ENCODE measurements at places on chromosomes 6 and 20.

- no peak for DNase-seq
Observed at GRCh38 chr6:98203170-98203806, 631.1 kb upstream of the POU3F2 start.

- no peak for DNase-seq
Observed at GRCh38 chr6:131982740-131983259, 31.6 kb upstream of the CCN2 start.

- DNase-seq = no peak
Observed at GRCh38 chr6:13838616-13839015, 24.3 kb upstream of the MCUR1 start.

GRCh38 chr20:41391587-41392001, 25.0 kb upstream of the EMILIN3 start:
- DNase-seq = no peak

GRCh38 chr6:157982102-157982562, 469 bp downstream of the SYNJ2 start:
- DNase-seq = no peak

- no peak for DNase-seq
Observed at GRCh38 chr6:15586503-15586902, 76.3 kb downstream of the DTNBP1 start.

DNA sequence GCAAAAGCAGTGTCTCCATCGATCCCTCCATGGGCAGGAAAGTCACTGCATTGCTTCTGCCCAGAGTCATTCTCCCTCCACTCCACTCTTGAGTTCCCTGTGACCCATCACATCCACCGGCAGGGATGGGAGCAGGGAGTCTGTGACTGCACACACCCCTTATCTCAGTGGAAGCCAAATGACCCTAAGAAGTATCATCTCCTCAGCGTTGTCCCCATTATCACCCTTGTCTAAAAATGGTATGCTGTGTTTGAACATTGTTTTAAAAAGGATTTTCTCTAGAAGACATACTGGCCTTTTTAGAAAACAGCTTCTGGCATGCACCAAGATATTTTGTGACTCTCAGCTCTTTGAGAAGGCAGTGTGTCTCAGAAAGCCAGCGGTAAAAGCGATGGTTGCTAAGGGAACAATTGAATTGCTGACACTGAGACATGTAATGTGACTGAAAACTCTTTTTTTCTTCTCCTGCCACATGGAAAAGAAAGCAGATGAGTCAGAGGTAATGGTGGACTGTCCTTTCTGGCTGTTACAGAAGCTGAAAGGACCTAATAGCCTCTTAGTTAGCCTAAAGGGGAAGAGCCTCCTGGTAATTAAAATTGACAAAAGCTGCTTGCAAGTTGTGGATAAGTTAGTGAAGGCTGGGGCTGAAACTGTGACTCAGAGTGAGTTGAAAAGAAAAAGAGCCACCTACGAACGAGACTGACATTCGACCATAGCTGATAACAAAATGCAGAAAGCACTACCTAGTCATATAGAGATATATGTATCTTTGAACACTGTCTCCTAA, 120.5 kb downstream of the MAP3K7 start:
- no peak for DNase-seq

DNA sequence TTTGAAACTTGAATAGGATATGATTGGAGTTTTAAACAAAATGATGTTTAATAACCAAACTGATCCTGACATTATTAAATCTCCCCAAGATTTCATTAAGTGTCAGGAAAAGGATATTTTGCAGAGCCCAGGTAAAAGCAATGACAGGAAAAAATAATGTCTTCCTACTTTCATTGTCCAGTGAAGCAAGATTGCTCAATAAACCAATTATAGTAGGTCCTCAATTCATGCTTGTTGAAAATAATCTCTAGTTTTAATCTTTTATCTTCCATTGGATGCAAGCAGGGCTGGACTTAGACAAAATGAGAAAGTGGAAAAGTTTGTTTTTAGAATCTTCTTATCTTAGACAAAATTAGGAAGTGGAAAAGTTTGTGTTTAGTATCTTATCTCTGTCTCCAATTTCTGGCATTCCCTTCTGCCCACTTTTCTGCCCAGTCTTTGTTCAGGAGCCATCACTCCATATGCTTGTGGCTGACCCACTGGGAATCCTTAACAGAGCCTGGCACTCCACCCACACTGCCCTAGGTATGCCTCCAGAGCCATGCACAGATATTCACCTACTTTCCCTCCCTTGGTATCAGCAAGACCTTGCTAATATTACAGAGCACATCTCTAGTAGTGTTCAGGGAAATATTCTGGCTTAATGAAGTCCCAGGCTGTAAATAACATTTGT, 57.0 kb upstream of the CARMIL1 start:
- no peak for DNase-seq

DNA sequence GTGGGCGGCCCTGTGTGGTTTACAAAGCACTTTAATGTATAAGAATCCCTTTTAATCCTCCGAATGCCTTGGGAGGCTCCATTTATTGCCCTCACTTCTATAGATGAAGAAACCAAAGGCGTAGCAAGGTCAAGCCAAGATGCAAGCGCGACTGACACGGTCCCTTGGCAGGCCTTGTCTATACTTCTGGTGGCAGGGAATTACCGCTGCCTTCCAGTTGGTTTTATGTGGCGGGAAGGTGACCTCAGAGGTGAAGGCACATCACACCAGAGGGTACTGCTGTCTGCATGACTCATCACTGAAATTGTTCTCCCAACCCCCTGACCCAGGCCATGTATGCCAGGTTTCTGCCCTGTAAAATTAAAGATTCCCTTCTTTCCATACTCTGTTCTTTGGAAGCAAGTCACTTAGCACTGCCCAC, 36.1 kb upstream of the NAA20 start:
- no peak for DNase-seq

DNA sequence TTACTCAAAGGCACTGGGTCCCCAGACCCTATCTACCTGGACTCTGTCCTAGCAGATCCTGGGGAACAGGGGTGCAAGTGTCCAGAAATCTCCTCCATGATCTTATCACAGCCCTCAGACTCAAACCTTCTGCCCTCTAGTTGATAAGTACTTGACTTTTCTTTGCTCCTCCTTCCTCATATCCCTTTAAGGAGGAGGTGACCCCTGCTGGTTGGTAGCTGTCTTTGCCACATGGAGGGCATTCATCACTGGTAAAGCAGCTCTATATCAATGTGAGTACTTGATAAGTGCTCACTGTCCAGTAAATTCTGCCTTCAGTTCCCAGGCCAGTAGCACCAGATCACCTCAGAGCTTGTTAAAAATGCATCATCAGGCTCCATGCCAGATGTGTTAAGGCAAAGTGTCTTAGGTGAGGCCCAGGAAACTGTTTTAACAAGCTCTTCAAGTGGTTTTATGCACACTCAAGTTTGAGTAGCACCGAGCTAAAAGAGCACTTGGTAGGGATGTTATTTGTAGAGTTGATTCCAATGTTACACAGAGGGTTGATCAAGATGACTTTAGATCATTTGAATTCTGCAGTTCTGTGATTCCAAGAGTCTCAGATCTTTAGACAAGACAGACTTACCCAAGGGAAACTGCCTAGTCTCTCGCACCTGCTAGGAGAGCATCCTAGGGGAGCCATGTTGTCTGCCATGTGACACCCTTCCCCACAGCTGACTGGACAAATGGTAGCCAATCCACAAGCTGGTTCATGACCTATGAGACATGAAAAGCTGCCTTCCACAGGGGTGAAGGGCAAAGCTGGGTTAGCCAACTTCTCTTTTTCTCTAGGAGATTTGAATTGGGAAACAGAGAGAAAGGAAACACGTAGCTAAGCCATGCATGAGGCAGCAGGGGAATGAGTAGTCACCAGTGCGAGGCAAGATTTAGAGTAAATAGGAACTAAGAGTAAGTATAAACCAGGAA, 18.6 kb downstream of the TREML2 start:
- DNase-seq = no peak

DNA sequence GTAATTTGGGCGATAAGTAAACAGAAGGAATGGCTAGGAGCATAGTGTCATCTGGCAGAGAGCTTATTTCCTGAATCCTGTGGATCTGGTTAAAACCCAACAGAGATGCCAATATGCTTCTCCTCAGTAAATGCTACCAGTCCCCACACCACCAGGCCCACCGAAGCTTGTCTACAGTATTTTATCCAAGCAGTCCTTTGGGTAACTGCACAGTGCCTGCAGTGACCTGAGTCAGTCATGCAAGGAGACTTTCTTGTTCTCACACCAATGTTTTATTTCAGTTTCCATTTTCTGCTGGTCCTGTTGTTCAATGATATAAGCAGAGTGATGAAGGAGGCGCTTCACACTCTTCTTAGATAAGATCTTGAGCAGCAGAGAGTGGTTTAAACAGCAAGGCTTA, 326.3 kb downstream of the RIMS1 start:
- DNase-seq = no peak

DNA sequence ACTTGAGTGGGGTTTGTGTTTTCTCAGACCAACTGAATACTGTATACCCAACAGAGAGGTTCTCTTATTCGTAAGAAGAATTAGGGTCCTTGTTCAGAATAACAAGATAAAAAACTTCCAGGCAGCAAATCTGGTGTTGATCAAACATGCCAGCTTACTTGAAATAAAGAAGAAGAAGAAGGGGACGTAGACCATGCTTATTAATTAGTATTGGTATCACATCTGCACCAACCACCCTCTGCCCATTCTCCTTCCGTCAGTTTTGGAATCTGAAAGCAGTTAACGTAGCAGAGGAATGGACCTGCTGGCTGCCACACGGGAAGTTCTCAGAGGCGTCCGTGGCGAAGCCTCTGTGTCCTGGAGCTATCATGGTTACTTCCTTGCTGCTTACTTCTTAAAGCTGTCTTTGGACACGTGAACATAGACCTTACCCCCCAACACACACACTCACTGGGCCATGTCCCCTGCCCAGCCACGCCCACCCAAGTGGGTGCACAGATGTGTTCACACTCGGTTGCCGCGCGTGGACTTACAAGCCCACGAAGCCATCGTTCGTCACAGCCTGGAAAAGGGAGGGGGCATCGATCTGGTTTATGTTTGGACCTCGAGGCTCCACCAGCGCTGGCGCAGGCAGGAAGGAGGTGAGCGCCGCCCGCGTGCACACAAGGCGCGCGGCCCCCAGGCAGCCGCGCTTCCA, 4.1 kb upstream of the DLL1 start:
- DNase-seq = no peak

DNA sequence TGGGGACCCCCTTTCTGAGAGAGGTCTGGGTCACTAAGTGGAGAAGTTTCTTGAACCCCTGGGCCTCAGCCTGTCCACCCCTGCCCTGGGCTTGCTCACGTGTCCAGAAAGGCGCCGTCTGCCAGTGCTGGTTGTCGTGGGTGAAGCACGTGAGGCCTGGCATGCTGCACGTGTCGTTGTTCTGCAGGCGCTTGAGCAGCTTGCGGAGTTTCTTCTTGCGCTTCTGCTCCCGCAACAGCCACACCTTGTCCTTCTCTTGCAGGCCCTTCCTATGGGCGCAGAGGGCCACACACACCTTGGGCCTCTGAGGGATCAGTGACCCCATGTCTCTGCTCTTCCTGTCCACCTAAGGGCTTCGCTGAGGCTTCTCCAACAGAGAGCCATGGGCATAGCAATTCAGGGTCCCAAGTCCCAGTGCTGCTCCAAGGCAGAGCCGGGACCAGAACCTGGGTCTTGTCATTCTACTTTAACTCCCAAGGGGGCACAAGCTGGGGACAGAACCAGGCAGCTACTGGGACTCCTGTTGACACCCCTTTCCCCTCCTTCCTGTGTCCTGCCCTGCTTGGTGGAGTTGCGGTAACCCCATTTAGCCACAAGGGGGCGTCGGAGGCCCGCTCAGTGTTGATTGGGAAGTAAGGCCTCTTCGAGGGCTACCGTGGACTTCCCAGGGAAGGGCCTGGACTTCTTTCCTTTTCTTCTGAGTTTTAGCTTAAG, 121.8 kb downstream of the SULF2 start:
- DNase-seq = peak; percentile 91

- no peak for DNase-seq
Observed at GRCh38 chr6:37704923-37705238, 7.2 kb upstream of the MDGA1 start.

DNA sequence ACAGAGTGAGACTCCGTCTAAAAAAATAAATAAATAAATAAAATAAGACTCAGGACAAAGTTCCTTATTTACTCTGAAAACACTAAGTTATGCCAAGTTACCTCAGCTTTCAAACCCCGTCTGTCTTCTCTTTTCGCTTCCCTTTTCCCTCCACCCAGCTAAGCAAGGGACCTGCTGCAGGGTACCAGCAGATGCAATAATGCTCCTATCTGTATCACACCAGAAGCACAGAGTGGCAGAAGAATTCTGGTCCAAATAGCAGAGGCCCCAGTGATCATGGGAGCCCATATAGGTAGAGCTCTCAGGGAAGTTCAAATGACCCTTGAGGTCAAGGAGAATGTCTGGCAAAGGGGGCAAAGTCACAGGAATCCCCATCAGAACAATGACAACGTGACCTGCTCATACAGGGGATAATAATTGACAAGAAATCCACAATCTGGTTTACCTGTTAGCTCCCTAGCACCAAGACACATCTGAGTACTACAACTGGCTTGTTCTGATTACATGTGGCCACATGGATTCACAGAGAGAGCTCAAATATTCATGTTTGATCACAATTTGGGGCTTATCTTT, 8.7 kb downstream of the GCM1 start:
- no peak for DNase-seq

GRCh38 chr6:82555801-82556200, 192.2 kb downstream of the TPBG start:
- DNase-seq = no peak

GRCh38 chr6:19086480-19086879, 699.3 kb downstream of the RNF144B start:
- DNase-seq = no peak

GRCh38 chr20:43859994-43860393, 54.7 kb upstream of the TOX2 start:
- DNase-seq = no peak

Data from type B pancreatic cell (in vitro differentiated cells).